ENCODE measurements at places on chromosomes 11 and 22. TPM values are rescaled to one million over a fixed set of nuclear protein-coding genes. Genes with fewer than 3 reads are reported as not detected.

Gene RIC8A
- polyA plus RNA-seq, result 90.0 TPM

DNA sequence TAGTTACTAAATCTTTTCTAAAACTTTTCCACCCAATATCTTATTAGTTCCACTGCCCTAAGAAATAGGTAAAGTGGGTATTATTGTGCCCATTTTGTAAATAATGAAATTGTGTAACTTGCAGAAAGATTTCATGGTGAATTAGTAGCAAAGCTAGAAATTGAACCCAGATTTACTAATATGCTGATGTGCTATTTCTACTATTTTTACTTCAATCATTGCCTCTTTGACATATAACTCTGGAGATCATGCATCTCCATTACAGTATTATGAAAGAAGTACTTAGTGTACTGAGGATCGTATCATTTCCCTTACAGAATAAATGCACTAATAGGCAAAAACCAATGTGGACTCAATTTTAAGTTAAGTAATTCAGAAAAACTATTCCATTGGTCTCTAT lies 119.0 kb downstream of the CSTPP1 start:
- DNase-seq, result no peak
- peaks cover 5% of the 10 kb centered on the region for H3K36me3 ChIP-seq
- no peak overlapping the region for H3K4me3 ChIP-seq
- no peaks in the 10 kb centered on the region for H3K4me1 ChIP-seq

DNA sequence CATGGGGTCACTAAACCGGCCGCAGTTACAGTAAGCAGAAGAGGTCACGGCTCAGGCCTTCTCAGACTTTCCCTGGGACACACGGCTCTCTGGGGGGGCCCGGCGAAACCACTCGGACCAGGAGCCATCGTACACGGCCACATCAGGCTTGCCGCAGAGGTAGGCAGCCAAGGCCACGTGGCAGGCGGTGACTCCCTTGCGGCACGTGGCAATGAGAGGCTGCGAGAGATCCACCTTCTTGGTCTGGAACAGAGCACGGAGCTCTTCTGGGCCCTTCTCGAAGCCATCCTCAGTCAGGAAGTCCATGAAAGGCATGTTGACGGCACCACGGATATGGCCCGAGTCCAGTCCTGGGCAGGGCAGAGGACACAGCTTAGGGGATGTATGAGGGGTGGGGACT lies 8.3 kb downstream of the TST start:
- H3K36me3 ChIP-seq, result no peaks in the 10 kb centered on the region
- no peak overlapping the region for H3K4me3 ChIP-seq
- no peak for DNase-seq

DNA sequence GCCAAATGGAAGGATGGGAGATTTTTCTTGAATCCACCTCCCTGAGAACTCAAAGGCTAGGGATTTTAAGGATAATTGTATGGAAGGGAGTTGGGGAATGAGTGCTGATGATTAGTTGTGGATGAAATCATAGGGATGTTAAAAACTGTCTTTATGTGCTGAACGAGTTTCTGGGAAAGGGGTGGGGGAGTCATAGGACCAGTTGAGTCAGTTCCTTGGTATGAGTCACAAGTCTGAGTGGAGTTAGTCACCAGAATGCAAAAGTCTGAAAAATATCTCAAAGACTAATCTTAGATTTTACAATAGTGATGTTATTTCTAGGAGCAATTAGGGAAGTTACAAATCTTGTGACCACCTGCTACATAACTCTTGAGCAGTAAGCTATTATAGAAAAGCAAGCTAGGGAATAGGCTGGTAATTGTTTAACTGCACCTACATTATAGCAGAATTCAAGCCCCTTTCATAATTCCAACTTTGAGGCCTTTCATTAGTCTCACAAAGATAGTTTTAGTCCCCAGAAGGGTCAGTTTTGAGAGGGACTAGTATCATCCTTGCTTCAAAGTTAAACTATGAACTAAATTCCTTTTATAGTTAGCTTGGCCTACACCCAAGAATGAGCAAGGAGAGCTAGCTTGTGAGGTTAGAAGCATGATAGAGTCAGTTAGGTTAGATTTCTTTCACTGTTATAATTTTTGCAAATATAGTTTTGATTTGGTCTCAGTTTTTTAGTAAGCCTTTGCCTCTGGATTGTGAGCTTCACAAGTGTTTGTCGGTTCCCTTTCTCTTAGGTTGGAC lies 668.0 kb downstream of the ETS1 start:
- H3K36me3 ChIP-seq, result no peaks in the 10 kb centered on the region
- H3K27me3 ChIP-seq, result no peaks in the 10 kb centered on the region
- H3K4me1 ChIP-seq, result no peaks in the 10 kb centered on the region
- no peak overlapping the region for H3K4me3 ChIP-seq
- no peak for DNase-seq
- H3K27ac ChIP-seq, result no peak overlapping the region

GRCh38 chr11:60756307-60757032 lies at the start of gene MS4A15:
MS4A15 (plus strand) TSS chr11:60756867; CDS start chr11:60763734, 6,867 bp downstream.
- peak; percentile 55 for DNase-seq
- peaks cover 4% of the 10 kb centered on the region for H3K4me1 ChIP-seq
- no peak within 1 kb of the TSS for H3K27ac ChIP-seq
- no peak within 1 kb of the TSS for H3K4me3 ChIP-seq

DNA sequence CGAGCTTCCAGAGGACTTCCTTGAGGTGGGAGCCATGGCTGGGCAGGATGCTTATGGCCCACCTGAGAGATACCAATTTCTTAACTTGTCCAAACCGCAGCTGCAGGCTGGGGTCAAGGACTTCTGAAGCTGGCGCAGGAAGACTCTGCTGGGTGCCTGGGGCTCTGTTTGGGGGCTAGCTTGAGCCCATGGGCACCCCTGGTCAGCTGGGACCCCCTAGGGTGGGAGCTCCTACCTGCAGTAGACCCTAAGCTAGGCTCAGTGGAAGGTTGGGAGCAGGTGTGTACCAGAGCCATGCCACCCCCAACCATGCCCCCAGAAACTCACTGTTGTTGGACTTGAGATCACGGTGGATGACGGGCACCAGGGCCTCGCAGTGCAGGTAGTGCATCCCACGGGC lies 1.3 kb downstream of the MAP3K11 start:
- no peak for DNase-seq
- H3K36me3 ChIP-seq, result peaks cover 38% of the 10 kb centered on the region
- no peaks in the 10 kb centered on the region for H3K27me3 ChIP-seq
- H3K4me3 ChIP-seq, result peak overlapping the region; percentile 85

DNA sequence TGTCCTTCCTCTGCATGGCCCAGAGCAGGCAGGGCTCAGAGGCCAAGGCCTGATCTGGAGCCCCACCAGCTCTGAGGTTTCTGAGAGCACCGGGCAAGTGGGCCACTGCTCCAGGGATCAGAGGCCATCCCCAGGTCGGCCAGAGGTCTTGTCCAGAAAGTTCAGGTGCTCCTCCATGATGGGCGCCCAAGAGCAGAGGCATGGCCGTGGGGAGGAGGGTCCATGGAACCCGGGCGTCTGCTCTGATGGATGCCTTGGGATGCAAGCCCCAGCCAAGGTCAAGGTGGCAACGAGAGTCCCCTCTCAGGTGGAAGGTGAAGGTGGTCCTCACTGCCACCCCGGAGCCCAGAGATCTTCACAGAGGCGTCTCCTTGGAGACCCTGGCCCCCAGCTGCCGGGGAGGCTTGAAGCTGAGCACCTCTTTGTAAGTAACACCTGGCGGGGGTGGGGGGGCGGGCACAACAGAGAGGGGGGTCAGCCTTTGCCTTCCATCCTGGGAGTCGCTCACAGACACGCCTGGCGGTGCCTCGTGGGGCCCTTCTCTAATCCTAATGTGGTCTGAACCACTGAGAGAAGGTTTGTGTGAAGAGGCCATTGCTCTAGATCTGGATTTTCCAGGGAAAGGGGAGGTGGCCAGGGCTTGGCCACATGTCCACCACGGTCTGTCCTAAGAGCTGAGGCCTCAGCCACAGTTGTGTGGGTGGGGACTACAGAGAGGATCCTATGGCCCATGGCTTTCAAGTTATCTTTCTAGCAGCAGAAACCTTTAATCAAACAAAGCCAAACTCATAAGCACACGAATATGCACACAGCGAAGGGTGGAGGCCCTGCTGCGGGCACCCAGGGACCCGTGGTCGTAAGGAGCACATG lies 2.2 kb upstream of the HDAC10 start:
- peaks cover 7% of the 10 kb centered on the region for H3K36me3 ChIP-seq
- no peak overlapping the region for H3K4me3 ChIP-seq
- DNase-seq, result no peak
- H3K27ac ChIP-seq, result no peak overlapping the region
